ENCODE measurements at places on chromosomes 13 and 19. TPM values are rescaled to one million over a fixed set of nuclear protein-coding genes. Genes with fewer than 3 reads are reported as not detected.

The CGB3 gene
- total RNA-seq = not detected

The SWSAP1 gene
- 0.94 TPM for total RNA-seq

The CGB1 gene
- total RNA-seq = not detected

The CGB5 gene
- total RNA-seq = not detected

The ZNF439 gene
- total RNA-seq = 4.8 TPM

The HRC gene
- total RNA-seq = not detected

The RPS19 gene
- 1,086 TPM for total RNA-seq

The ZNF440 gene
- 9.1 TPM for total RNA-seq

The CRLF1 gene
- total RNA-seq = 0.21 TPM

The LGALS7B gene
- total RNA-seq = not detected

The CGB8 gene
- total RNA-seq = not detected

The POLR1G gene
- total RNA-seq = 0.10 TPM

The KLK4 gene
- total RNA-seq = 0.21 TPM

The ZNF836 gene
- 12.3 TPM for total RNA-seq

The ZNF154 gene
- 5.5 TPM for total RNA-seq

The CEACAM20 gene
- total RNA-seq = not detected

The APLP1 gene
- not detected for total RNA-seq

The NCCRP1 gene
- total RNA-seq = not detected

The MRPS31 gene
- total RNA-seq = 9.6 TPM

The GPC6 gene
- total RNA-seq = 0.31 TPM

The FFAR1 gene
- 1.9 TPM for total RNA-seq

The NFKBIB gene
- 22.6 TPM for total RNA-seq

The ZNF738 gene
- 4.2 TPM for total RNA-seq

The IFNL1 gene
- not detected for total RNA-seq

The IGFL2 gene
- not detected for total RNA-seq

The SBSN gene
- not detected for total RNA-seq

The FLT3 gene
- 4.3 TPM for total RNA-seq

The SEMA6B gene
- total RNA-seq = 6.0 TPM

The ZNF180 gene
- total RNA-seq = 8.6 TPM

The DGKH gene
- total RNA-seq = 3.9 TPM

The MEX3D gene
- total RNA-seq = 2.1 TPM

The NXNL1 gene
- not detected for total RNA-seq

The TEX30 gene
- 3.8 TPM for total RNA-seq

The ZNF558 gene
- 23.7 TPM for total RNA-seq

The EPS8L1 gene
- 0.84 TPM for total RNA-seq

The C19orf81 gene
- total RNA-seq = not detected

The MEF2B gene
- 0.10 TPM for total RNA-seq

The TICAM1 gene
- total RNA-seq = 7.0 TPM

The TMEM59L gene
- total RNA-seq = not detected

The IGFL1 gene
- not detected for total RNA-seq

The MAMSTR gene
- total RNA-seq = 0.10 TPM

The MYO16 gene
- total RNA-seq = 0.94 TPM

The POGLUT2 gene
- not detected for total RNA-seq

The KIR2DL3 gene
- 0.84 TPM for total RNA-seq

The GPR183 gene
- total RNA-seq = 991 TPM

The OXGR1 gene
- total RNA-seq = not detected

The ZNF582 gene
- total RNA-seq = 1.4 TPM

The IZUMO4 gene
- 2.9 TPM for total RNA-seq

The KLHL1 gene
- not detected for total RNA-seq

The RPL13A gene
- total RNA-seq = 4,457 TPM

The FGF14 gene
- under 0.01 TPM for total RNA-seq

The LHB gene
- total RNA-seq = not detected

The UBE2L5 gene
- total RNA-seq = not detected

The IL4I1 gene
- total RNA-seq = 2.0 TPM

The KIR2DL1 gene
- 1.2 TPM for total RNA-seq

Measured in mononuclear cell (primary cell).